ENCODE measurements at places on chromosomes 3 and 15.

GRCh38 chr3:153210146-153210545, 48.1 kb downstream of the RAP2B start:
- no peak for DNase-seq

DNA sequence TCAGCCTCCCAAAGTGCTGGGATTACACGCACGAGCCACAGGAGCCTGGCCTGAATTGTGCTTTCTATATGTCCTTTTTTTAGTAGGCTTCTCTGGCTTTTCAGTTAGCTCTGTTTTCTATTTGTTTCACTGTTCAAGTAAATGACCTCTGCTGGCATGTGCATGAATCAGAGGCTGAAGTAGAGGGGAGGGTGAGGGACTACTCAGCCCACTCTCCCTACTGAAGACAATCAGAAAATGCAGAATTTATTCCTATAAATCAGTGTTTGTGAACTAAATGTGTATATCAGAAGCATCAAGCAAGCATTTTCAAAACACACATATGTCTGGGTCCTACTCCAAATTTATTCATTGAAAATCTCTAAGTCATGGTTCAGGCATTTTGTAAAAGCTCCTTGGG, 45.0 kb downstream of the ZMAT3 start:
- no peak for DNase-seq

- peak; percentile 23 for DNase-seq
Observed at GRCh38 chr15:42800731-42801474, 64.0 kb upstream of the CDAN1 start.

DNA sequence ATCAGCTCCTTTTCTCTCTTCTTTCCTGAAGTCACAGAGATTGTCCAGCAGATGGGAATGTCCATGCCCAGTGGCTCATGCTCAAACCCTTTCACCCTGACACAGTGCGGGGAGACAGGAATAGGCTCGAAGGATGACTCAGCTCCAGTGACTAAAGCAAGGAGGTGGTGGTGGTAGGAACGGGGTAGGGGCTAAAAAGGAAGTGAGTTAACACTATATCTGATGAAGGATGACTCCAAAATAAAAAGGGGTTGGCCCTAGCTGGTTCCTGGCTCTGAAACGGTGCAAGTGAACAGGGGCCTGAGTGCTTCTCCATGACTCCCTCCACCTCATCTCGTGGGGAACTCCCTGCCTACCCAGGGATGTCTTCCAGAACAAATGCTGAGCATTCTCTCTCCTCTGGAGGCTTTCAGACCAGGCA, 167.4 kb upstream of the LPP start:
- no peak for DNase-seq

DNA sequence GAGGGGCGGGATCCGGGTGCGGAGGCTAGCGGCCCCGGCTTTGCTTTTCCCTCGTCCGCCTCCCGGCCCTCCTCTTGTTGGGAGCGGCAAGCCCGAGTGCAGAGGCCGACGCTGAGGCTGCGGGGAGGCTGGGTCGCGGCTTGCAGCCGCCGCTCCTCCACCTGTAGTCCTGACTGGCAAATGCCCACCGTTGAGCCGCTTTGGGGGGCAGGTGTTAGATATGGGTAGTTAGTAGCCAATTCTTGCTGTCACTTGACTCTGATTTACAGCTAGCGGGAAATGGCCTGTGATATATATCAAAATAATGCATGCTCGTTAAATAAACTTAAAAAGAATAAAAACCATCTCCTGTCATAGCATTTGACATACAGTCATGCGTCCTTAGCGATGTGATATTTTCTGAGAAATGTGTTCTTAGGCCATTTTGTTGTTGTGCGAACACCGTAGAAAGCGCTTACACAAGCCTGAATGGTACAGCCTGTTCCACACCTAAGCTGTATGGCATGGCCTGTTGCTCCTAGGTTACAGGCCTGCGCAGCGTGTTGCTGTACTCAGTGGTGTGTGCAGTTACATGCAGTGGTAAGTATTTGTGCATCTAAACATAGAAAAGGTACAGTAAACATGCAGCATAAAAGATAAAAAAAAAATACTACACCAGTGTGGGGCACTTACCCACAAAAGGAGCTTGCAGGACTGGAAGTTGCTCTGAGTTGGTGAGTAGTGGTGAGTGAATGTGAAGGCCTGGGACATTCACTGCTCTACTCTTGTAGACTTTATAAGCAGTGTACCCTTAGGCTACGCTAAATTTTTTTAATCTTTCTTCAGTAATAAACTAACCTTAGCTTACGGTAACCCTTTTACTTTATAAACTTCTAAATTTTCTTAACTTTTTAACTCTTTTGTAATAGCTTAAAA, 873 bp downstream of the CAPN7 start:
- no peak for DNase-seq

DNA sequence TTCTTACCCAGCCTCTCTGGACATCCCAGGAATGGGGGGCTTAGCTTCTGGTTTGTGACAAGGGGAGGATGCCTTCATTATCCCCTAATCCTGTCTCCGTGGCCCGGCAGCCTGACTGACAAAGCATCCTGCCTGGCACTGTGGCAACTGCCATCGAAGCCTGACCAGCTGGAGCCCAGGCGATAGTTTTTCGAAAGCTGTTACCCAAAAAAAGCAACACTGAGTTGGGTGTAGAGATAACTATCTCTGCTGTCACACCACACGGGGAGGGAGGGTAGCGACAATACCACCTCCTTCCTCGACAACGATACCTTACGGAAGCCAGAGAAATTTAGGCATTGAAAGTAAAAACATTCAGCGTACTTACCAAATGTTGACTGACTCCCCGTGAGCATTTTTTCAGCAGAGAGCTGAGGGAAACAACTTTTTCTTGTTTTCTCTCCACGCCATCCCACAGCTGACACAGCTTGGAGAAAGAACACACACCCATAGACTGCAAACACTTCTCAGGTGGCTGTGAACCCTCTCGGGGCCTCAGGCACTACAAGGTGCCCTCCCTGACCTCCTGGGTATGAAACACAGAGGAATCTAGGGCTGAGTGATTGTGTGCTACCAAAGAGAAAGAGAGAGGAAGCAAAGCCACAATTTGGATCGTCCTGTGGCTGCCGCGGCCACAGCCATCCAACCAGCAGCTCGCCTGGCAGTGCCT, 361.9 kb upstream of the ICE2 start:
- no peak for DNase-seq

DNA sequence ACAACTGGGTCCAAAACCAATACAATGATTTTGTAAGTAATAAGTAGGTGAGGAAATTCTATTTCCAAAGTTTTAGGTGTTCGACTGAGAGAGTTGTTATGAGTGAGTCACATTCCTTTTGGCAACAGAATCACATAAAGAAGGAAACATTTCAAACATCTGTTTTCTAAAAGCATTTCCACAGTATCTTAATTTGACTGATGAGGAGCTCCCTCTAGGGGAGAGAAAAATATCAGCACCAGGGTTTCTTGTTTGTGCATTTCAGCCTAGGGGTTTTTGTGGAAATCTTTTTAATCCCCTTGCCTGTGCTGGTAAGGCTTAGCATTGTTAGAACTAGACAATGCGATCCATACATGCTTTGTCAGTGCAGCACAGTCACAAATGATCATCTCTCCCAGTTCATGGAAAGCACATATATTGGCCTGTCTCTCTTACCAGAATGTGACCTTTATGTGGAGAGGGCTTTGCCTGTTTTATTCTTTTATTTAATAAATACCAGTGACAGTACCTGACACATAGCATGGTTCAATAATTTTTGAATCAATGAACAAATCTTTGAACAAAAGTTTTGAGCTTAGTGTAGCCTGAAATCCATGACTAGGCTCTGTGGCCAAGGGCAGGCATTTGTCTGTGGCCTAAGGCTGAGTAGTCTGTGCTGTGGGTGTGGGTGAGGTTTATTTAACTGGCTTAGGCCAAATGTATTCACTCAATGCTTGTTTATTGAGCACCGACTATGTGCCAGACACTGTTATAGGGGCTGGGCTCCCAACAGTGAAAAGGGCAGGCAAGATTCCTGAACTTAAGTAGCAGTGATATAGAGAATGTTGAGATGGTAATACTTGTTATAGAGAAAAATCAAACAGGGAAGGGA, 21.1 kb upstream of the IQCF6 start:
- DNase-seq: peak; percentile 55

GRCh38 chr3:114380233-114380651, 86.4 kb downstream of the TIGIT start:
- DNase-seq: no peak

DNA sequence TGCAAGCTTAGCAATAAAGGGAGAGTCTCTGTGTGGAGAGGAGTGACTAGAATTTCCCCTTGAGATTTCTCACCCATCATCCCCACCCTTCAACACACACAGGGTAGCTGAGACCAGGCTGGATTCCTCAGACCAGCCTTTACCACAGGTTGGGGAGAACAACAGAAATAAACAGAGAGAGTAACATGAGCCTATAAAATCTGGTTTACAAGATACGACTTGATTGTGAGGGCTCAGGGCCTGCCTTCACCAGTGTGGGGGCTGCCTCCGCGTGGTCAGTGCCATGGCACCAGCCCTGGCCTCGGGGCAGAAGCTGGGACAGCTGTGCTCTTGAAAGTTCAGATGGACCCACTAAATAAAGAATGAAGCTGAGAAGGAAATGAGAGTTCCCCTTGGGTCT, 14.6 kb upstream of the MAGEF1 start:
- DNase-seq: no peak

- peak; percentile 71 for DNase-seq
Observed at GRCh38 chr3:181711325-181712135, at the start of gene SOX2. SOX2 (plus strand) TSS chr3:181711925; CDS start chr3:181712361, 436 bp downstream.

DNA sequence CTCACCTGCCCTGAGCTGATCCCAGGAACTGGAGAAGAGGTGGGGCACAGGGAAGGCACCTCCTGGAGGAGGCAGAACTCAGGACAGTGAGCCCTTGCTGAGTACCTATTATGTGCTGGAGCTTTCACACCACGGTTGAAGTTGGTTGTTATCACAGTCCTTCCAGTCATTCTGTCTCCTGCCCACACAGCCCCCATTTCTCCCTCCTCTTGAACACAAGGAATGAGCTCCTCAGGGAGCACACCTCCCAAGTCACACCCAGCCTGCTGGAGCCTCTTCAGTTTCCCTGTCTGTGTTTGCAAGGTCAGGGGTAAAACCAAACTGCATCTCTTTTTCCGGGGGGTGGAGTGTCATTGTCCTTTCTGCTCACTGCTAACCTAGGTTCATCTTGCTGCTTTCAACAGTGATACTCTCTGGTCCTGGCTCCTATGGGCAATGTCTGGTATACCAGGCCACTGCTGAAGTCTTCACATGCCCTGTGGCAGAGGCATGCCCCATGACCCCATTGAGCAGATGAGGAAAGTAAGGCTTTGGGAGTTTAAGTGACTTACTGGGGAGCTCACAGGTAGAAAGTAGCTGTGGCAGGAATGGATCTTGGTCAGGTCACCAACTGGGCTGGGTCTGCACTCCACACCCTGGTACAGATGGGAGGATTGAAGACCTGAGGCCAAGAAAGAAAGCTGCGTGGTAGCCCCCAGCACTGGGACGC, 30.0 kb downstream of the C3orf18 start:
- DNase-seq: no peak

DNA sequence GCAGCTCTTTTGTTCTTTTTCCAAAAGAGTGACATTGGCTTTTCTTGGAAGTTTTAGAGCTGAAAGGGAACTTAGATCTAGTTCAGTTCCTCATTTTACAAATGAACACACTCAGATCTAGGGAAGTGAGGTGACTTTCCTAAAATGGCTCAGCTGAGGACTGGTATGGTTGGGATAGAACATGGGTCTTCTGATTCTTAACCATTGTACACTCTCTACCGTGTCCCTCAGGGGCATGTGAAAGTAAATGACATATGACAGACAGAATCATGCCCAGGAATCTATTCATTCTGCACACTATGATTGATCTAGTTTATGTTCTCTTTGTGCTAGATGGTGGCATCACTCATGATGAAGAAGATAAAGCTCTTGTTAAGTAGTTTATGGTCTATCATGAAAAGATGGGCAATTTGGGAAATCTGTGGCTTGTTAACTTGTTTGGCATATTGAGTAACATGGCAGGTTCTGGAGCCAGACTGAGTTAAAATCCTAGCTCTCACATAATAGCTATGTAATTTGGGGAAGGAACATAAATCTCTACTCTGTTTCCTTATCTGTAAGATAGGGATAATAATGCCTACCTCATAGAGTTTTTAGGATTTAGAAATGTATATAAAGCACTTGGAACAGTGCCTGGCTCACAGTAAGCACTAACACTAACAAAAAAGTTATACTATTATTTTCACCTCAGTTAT, 30.9 kb downstream of the UBE2E1 start:
- DNase-seq: no peak

DNA sequence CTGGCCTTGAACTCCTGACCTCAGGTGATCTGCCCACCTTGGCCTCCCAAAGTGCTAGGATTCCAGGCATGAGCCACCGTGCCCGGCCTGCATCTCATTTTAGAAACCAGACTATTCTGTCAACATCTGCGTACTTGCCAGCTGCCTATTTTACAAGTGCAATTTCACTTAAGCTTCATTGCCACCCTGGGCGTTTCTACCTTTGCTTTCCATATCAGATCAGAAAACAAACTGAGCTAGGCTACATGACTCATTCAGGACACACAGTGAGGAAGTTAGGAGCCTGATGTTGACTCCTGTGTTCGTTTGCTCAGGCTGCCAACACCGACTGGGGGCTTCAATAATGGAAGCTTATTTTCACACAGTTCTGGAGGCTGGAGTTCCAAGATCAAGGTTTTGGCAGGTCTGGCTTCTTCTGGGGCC, 42.3 kb upstream of the KLHL25 start:
- DNase-seq: no peak

- no peak for DNase-seq
Observed at GRCh38 chr3:134079761-134080160, 50.0 kb upstream of the SLCO2A1 start.

DNA sequence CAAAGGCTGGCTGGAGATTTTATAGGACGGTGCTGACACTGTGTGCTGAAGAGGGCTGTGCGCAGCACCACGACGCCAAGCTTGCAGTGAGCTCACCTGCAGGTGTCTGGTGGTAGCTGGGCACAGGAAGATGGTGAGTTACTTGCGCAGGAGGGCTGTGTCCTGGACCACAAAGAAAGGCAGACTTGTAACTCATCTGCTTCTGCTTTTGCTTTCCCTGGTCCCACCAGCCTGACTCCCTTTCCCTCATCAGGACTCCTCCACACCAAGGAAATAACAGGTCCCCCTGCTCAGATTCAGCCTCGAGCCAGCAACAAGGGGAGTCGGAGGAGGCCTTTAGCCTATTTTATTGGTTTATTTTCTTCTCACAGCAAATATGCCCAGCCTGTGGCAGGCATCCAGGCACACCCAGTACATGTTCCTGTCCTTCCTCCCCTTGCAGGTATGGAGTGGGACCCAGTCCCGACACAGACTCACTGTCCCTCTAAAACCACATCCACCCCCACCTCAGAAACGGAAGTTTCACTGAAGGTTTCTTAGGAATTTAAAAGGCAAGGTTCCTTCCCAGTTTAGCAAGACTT, 35.6 kb upstream of the FLNB start:
- DNase-seq: no peak

DNA sequence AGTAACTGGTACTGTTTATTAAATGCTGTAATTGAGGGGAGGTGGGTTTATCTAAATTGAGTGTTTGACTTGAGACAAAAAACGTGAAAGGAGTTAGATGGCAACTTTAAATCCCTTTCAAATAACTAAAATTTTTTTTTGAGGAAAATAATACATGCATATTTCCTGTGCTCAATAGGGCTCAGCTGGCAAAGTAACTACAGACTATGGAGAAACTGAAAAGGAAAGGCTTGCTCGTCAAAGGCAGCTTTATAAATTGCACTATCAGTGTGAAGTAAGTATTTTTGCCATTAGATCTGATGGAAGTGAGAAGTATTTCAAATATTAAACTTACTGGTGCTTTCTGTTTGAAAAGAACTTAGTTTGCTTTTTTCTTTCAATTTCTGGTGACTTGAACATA, 72.2 kb downstream of the DZIP3 start:
- no peak for DNase-seq

- DNase-seq: no peak
Observed at GRCh38 chr3:186986406-186986805, 56.1 kb downstream of the ST6GAL1 start.

- DNase-seq: no peak
Observed at GRCh38 chr15:61524086-61524485, 295.0 kb upstream of the RORA start.
